ENCODE measurements at places on chromosomes 11 and 22. TPM values are rescaled to one million over a fixed set of nuclear protein-coding genes. Genes with fewer than 3 reads are reported as not detected.
A peak's percentile ranks its signal among the peaks of the same experiment; 100 is the strongest.

- H3K4me1 ChIP-seq = no peaks in the 10 kb centered on the region
- H3K36me3 ChIP-seq = peaks cover 74% of the 10 kb centered on the region
- no peak for DNase-seq
These were observed 44.2 kb downstream of the TRIM66 start for GRCh38 chr11:8638300-8638699.

DNA sequence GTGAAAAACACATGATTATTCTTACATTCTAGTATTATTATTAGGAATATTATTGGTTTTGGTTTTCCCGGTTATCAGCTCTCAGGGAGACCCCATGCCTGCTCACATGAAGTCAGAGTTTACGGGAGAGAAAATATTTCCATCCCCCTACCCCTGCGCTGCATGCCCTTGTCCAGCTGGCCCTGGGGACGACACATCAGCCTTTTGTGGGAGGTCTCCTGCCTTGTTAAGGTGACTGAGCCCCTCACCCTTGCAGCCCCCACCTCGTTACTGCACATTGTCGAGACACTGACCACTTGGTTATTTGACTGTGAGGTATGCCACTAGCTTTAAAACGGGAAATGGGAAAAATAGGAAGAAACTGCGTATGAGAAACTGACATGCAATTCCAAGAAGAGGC lies 63.0 kb downstream of the PARVG start:
- H3K36me3 ChIP-seq = no peaks in the 10 kb centered on the region
- H3K27me3 ChIP-seq = no peaks in the 10 kb centered on the region
- H3K4me1 ChIP-seq = no peaks in the 10 kb centered on the region
- no peak overlapping the region for H3K27ac ChIP-seq
- no peak for DNase-seq

DNA sequence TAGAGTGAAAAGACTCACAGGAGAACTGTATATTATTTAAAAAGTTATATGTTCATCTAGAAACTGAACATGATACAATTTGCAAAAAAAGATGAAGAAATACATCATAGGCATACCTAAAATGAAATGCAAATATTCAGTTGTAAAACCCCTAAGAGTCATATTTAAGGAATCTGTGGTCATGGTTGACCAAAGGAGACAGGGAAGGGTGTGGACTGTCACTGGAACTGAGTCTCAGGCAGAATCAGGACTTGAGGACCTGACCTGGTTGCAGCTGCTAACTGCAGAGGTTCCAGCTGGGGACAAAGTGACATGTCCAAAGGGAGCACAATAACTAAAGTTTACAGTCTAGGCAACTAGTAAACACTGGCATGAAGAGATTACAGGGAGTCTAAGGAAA lies 211.3 kb upstream of the RAG2 start:
- DNase-seq = no peak
- H3K27me3 ChIP-seq = no peaks in the 10 kb centered on the region
- H3K4me1 ChIP-seq = no peaks in the 10 kb centered on the region
- H3K4me3 ChIP-seq = no peak overlapping the region

- no peaks in the 10 kb centered on the region for H3K36me3 ChIP-seq
- H3K27ac ChIP-seq = peak overlapping the region; percentile 60
- peaks cover 23% of the 10 kb centered on the region for H3K4me1 ChIP-seq
- no peaks in the 10 kb centered on the region for H3K27me3 ChIP-seq
- H3K4me3 ChIP-seq = no peak overlapping the region
These were observed 64.9 kb downstream of the BCR start for GRCh38 chr22:23245045-23245798.

- peak; percentile 88 for DNase-seq
- H3K27ac ChIP-seq = peak overlapping the region; percentile 99
- no peaks in the 10 kb centered on the region for H3K4me1 ChIP-seq
- H3K36me3 ChIP-seq = no peaks in the 10 kb centered on the region
- H3K27me3 ChIP-seq = no peaks in the 10 kb centered on the region
- peak overlapping the region; percentile 52 for H3K4me3 ChIP-seq
These were observed 70.6 kb upstream of the EP300 start for GRCh38 chr22:41021613-41022454.

DNA sequence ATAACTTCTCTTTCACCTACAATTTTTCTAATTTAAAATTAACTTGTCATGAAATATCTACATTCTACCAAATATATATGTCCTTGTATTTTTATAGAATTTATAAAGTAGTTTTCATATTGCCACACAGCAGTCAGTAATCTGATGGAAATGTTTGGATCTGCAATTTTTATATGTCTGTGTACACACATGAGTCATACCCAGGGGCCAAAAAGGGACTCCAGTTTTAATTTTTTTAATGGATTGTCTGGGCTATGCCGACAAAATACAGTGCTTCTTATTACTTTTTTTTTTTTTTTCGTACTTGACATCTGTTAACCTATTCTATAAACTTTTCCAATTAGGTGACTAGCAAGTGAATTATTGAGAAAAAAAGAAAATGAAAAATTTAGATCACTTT lies 6.3 kb downstream of the GUCY1A2 start:
- no peaks in the 10 kb centered on the region for H3K4me1 ChIP-seq
- H3K4me3 ChIP-seq = no peak overlapping the region
- peaks cover 11% of the 10 kb centered on the region for H3K27me3 ChIP-seq
- H3K36me3 ChIP-seq = no peaks in the 10 kb centered on the region
- H3K27ac ChIP-seq = no peak overlapping the region
- DNase-seq = no peak

DNA sequence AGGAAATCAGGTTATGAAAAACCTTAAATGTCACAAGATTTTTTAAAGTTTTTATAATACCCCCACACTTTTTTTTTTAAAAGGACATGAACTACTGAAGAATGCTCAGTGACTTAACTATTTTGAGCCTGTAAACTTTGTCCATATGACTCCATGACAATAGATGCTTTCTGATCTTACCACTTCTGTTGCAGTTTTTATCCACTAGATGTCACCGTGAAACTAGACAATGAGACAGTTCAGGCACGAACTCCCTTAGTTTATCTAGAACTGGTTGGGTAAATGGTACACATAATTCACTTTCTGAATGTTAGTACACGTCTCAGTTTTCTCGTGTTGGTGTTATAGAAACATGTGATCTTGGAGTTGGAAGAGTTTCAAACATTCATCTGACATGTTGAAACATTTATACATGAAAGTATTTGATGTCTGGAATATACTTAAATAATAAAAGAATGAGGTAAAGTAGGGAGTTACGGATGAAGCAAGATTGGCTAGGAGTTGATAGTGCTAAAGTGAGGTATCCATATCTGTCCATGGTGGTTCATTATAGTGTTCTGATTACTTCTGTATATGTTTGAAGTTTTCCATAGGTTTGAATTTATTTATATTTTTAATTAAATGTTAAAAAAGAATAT lies 8.1 kb downstream of the CCDC15 start:
- no peaks in the 10 kb centered on the region for H3K36me3 ChIP-seq
- no peaks in the 10 kb centered on the region for H3K4me1 ChIP-seq
- no peak for DNase-seq
- no peak overlapping the region for H3K27ac ChIP-seq
- no peaks in the 10 kb centered on the region for H3K27me3 ChIP-seq
- H3K4me3 ChIP-seq = no peak overlapping the region

DNA sequence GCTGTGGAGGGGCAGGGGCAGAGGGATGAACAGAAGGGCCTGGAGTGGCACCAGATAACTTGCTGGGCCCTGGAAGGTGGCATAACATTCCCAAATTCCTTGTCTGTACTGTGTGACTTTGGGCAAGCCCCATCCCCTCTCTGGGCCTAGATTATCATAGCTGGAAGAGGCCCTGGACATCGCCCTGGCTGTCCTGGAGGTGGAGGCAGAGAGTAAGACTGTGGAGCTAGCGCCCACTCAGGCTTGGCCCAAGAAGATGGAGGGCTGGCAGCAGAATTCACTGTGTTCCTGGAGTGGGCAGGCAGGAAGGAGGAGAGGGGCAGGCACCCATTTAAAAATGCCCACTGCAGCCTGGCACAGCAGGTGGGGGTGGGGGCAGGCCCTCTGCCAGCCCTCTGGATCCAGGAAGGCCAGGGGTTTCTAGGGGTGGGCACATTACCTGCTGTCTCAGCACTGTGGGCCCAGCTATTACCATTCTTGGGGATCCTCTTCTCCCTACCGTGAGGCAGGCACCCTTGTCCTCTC lies 22.6 kb downstream of the ARHGEF17 start:
- H3K4me1 ChIP-seq = peaks cover 98% of the 10 kb centered on the region
- H3K4me3 ChIP-seq = no peak overlapping the region
- H3K36me3 ChIP-seq = no peaks in the 10 kb centered on the region
- no peaks in the 10 kb centered on the region for H3K27me3 ChIP-seq
- DNase-seq = no peak

DNA sequence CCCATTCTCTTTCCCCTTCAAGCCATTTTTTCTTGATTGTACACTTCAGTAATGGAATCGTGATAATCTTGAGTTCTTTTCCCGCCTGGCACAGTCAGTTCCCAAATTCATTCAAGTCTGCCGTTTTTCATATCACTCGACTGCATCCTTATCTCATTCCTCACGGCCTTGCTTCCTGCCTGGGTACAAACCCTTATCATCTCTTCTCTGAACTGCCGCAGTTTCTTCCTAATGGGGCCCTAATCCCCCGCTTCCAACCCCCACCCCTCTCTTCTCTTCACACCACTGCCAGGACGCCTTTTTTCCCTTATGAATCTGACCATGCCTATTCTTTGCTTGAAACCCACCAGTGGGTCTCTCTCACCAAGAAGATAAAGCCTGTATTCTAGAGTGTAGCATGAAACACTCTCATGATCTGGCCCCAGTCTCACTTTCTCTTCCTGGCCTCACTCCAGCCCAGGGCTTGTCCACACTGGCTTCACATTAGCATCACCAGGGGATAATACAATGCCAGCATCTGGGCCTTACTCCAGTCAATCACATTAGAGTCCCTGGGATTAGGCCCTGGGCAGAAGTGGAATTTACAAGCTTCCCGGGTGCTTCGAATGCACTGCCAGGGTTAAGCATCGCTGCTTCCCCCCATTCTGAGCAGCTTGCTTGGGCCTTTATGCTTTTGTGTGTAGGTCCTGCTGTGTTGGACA lies 102.1 kb downstream of the FBXO7 start:
- no peaks in the 10 kb centered on the region for H3K36me3 ChIP-seq
- no peaks in the 10 kb centered on the region for H3K4me1 ChIP-seq
- H3K27ac ChIP-seq = no peak overlapping the region
- H3K27me3 ChIP-seq = no peaks in the 10 kb centered on the region
- no peak overlapping the region for H3K4me3 ChIP-seq

- H3K27me3 ChIP-seq = no peaks in the 10 kb centered on the region
- DNase-seq = peak; percentile 71
- H3K27ac ChIP-seq = peak overlapping the region; percentile 93
- peak overlapping the region; percentile 69 for H3K4me3 ChIP-seq
- H3K4me1 ChIP-seq = no peaks in the 10 kb centered on the region
These were observed 1.6 kb downstream of the EFEMP2 start for GRCh38 chr11:65870706-65871681.

- no peaks in the 10 kb centered on the region for H3K36me3 ChIP-seq
- no peak overlapping the region for H3K4me3 ChIP-seq
- no peaks in the 10 kb centered on the region for H3K27me3 ChIP-seq
These were observed 271.8 kb downstream of the TBC1D22A start for GRCh38 chr22:47034076-47034808.

DNA sequence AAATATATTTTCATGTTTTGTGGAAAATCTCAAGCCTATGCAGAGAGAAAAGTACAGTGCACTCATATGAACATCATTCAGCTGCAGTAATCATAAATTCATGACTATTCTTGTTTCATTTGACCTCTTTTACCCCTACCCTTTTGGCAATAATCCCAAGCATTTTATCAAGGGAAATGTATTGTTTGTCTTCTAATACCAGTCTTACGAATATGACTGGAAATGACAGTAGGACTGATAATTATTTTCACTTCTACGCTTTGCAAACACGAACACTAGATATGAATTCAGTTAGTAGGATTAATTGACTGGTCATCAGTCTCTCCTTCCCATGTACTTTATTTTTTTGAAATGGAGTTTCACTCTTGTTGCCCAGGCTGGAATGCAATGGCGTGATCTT lies 90.3 kb downstream of the MTMR3 start:
- no peaks in the 10 kb centered on the region for H3K27me3 ChIP-seq
- H3K27ac ChIP-seq = no peak overlapping the region
- DNase-seq = no peak
- peaks cover 3% of the 10 kb centered on the region for H3K36me3 ChIP-seq
- no peak overlapping the region for H3K4me3 ChIP-seq

GRCh38 chr22:45684169-45684568 lies 12.5 kb downstream of the ATXN10 start:
- H3K27ac ChIP-seq = no peak overlapping the region
- H3K4me1 ChIP-seq = peaks cover 87% of the 10 kb centered on the region
- no peaks in the 10 kb centered on the region for H3K27me3 ChIP-seq
- no peak overlapping the region for H3K4me3 ChIP-seq

- peak; percentile 66 for DNase-seq
- H3K27me3 ChIP-seq = no peaks in the 10 kb centered on the region
- H3K4me1 ChIP-seq = no peaks in the 10 kb centered on the region
- H3K27ac ChIP-seq = peak overlapping the region; percentile 94
These were observed 1.3 kb downstream of the CLMP start for GRCh38 chr11:123193742-123194141.

DNA sequence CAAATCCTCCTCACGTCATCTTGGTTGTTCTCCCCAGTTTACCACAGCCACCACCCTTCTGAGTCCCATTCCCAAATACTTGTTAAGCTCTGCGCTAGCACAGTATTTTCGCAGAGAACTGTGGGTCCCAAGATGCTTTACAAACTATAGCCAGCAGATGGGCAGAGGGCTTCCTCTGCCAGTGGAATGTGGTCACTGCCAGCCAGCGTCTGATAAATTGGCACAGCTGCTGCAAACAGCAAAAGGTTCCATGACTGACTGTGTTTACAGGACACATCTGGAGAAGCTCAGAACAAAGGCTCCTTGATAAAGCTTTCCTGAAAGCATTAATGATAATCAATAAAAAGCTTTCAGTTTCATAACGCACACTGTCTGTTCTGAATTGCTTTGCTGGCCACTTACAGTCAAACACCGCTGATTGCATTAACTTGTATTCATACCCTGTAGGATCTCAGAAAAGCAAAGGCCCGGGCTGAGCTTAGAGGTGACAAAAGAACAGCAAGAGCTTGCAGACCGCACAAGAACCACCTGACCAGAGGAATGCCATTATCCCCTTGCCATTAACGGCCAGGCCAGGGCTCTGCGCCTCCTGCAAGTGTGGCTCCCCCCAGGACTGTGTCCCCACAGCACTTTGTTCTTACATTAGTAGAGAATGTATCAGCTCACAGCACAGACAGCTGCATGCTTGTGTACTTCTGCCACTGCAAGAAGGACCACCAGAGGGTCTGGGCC lies 120.6 kb downstream of the MICAL3 start:
- peaks cover 32% of the 10 kb centered on the region for H3K4me1 ChIP-seq
- peak overlapping the region; percentile 65 for H3K27ac ChIP-seq
- H3K27me3 ChIP-seq = no peaks in the 10 kb centered on the region
- no peak for DNase-seq
- H3K36me3 ChIP-seq = peaks cover 3% of the 10 kb centered on the region
- H3K4me3 ChIP-seq = no peak overlapping the region

GRCh38 chr11:60242740-60243239 lies at the start of gene MS4A4E:
TSS of gene MS4A4E (minus strand) at chr11:60243137. CDS start at chr11:60230055, 13,082 bp downstream.
- H3K27me3 ChIP-seq = no peaks in the 10 kb centered on the region
- H3K36me3 ChIP-seq = no peaks in the 10 kb centered on the region
- DNase-seq = no peak
- H3K27ac ChIP-seq = no peak within 1 kb of the TSS
- H3K4me1 ChIP-seq = no peaks in the 10 kb centered on the region

SYCE3 gene
- polyA plus RNA-seq = not detected

OR51B2 gene
- not detected for polyA plus RNA-seq

NXPE2 gene
- 3.5 TPM for polyA plus RNA-seq

OSBP2 gene
- 1.2 TPM for polyA plus RNA-seq

UFD1 gene
- polyA plus RNA-seq = 111 TPM

DCDC1 gene
- not detected for polyA plus RNA-seq

TIMM10B gene
- polyA plus RNA-seq = 37.7 TPM

CHST1 gene
- 1.2 TPM for polyA plus RNA-seq

SLC22A6 gene
- polyA plus RNA-seq = not detected
